ENCODE measurements at places on chromosomes 7 and 10.

DNA sequence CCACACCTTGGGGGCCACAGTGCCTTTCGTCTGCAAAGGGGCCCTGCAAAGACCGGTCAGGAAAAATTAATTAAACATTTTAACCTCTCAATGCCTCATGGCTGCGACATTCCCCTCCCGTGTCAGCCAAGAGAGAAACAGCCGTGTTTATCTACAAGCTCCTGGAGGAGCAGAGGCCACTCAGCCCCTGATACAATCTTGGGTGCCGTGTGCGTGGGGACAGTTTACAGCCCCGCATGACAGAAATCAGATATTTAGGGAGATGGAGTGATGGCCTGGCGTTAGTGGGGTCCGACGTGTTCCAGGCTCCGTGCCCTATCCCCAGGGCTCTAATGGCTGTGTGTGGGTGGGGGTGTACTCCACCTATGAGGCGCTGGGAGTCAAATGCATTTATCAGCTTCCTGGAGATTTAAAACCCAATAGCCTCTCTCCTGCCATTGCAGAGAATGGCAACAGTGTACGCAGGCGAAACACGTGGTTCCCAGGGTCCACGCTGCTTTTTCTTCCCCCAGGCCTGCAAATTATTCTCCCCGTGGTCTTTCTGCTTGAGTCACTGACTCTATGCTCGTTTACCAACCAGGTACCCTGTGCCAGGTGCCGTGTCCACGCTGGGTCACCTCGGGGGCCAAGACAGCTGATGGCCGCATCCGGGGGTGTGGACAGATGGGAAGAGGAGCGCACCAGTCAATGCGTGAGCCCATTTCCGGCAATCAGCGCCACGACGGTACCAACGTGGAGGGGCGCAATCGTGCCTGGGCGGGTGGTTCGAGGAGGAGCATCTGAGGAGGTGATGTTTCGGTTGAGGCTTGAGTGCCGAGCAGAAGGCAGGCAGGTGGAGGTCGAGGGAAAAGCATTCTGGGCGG lies 26.6 kb upstream of the PSMG3 start:
- no peak for DNase-seq

GRCh38 chr7:75878312-75878768 lies 494 bp upstream of the RHBDD2 start:
- no peak for DNase-seq

DNA sequence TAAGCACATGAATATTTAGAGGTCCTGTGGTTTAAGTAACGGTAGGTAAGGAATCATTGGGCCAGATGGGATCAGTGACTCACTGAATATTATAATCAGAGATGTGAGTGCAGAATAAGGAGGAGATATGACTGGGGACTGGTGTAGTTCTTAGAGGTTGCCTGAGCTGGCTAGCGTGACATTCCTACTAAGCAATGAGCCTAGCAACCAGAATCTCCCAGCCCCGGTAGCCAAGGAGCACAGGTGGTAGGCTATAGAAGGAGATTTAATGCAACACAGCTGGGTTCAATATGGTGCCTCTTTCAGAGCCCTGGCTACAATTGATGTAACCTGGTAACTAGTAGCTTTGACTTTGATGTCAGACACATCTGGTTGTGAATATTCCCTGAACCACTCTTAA lies 641.6 kb downstream of the AUTS2 start:
- no peak for DNase-seq

DNA sequence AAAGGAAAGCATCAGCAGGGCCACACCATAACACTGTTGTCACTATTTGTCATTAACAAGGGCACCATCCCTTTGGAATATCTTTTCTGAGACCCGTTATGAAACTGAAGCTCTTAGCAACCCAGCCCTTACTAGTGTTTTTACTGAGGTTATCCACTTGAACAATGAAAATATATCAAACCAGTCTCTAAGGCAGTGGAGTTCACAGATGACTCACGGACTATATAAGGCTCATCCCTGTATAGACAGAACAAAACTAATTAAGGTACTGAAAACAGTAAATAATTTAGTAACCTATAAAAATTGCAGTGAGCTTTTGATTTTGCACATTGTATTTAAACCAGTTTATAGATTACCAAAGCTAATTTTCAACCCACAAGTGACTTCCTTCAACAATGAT lies 196.0 kb downstream of the ELAPOR2 start:
- DNase-seq = no peak

DNA sequence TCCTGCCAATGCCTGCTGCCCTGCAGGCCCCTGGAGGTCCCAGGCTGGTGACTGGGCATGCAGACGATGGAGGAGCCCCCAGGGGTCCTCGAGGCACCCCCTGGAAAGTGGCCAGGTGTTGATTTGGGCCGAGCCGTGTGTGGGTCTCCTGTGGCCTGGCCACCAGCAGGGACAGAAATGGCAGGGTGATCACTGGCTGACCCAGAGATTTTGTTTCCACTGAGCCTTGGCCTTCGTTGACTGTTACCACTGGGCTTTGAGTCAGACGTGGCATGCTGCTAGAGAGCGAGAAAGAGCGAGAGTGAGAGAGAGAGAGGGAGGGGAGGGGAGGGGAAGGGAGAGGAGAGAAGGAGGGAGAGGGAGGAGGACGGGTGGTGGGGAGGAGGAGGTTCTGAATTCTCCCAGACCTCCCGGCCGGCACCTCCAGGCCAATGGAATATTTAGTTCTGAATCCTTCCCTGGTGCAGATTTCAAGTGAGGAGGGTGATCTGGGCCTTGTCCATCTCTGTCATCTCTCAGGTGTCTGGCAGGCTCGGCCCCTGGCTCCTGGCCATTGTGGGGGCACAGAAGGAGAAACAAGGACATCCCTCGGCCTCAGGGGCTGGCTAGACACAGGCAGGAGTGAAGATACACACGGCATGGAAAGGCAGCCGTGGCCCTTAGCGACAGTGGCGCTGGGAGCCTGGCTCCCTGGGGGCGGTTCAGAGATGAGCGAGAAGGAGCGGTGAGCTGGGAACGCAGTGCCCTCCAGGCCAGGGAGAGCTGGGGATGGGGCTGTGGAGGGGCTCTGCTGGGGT lies 58.2 kb downstream of the GLRX3 start:
- DNase-seq = no peak

DNA sequence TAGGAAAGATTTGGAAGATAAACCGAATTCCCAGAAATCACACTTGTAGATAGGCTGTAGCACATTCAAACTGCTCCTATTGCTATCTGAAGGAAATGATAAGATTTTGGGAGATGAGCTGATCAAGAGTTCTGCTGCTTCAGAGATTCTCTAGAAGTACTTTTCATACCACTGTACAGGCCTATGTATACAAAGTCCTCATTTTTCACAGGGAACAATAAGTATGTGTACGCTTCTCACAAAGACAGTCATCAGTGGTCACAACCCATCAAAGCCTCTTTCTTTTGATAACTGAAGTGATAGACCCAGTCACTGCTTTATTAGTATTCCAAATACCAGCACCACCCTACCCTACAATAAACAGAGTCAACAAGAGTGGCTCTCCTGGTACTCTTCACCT lies 15.6 kb upstream of the SEPTIN7 start:
- no peak for DNase-seq

DNA sequence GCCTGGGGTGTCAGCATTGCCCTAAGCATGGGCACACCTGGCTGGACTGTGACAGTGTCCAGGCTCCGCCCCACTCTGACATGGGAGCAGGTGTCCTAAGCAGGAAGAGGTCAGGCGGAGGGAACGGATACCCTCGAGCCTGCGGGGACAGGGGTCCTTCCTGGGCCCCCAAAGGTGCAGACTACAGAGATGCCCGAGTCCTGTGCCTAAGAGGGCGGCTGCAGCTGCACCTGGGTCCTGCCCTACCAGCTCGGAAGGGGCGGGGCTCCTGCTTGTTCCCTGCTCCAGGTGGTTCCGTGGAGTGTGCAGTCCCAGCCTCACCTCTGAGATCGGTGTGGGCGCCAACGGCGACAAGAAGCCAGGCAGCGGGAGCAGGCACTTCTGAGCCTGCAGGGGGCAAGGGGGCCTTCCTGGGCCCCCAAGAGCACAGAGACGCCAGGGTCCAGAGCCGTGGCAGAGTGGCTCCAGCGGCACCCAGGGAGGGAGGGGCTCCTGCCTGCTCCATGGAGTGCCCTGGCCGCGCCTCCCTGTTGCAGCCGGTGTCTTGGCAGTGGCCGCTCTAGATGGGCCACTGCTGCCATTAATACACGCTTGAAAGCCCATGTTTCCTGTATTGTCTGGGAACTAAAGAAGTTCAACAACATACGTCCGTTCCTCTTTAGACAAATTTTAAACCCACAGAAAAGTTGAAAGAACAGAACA lies 64.5 kb upstream of the CACNA2D1 start:
- DNase-seq = no peak

DNA sequence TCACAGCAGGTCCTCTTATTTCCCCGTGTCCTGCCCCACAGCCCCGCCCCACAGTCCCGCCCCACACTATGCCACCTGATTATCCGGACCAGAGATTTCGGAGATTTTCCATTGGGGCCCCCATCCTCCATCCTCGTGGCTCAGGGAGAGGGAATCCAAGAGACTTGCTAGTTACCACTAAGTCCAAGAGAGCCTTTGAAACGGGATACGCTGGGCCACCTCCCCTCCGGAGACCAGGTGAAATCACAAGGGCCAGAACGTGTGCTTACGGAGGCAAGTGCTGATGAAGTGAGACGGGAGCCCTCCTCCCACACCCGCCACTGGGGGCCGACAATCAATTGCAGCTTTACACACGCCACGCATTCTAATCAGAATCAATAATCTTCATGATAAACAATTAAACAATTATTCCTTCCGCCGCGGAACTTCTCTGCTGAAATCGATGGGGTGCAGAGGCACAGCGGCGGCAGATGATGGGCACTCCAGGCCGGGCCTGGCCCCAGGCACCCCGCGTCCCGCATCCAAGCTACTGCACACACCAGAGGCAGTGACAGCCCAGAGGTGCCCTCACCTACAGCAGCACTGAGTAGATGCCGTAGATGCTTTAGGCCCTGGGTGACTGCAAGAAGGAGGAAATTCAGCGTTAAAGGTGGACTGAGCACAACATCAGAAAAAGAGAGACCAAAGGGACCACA lies 534.0 kb upstream of the FOXK1 start:
- DNase-seq = peak; percentile 79

DNA sequence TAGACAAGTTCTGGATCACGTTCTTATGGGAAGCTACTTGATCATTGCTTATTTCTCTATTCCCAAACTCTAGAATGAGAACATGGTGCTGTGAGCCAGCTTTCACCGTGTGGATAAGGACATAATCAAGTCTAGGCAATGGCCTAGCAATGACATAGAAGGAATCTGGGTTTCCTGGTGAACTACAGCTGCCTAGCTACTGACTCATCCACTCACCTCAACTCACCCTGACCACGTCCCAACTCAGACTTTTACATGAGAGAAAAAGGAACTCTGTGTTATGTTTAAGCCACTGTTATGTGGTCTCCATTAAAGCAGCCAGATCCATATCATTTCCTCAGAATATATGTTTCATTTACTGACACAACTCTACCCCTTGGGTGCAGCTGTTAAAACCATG lies 18.8 kb upstream of the MET start:
- DNase-seq = no peak

- no peak for DNase-seq
These were observed 53.8 kb upstream of the EGR2 start for GRCh38 chr10:62869958-62870357.

DNA sequence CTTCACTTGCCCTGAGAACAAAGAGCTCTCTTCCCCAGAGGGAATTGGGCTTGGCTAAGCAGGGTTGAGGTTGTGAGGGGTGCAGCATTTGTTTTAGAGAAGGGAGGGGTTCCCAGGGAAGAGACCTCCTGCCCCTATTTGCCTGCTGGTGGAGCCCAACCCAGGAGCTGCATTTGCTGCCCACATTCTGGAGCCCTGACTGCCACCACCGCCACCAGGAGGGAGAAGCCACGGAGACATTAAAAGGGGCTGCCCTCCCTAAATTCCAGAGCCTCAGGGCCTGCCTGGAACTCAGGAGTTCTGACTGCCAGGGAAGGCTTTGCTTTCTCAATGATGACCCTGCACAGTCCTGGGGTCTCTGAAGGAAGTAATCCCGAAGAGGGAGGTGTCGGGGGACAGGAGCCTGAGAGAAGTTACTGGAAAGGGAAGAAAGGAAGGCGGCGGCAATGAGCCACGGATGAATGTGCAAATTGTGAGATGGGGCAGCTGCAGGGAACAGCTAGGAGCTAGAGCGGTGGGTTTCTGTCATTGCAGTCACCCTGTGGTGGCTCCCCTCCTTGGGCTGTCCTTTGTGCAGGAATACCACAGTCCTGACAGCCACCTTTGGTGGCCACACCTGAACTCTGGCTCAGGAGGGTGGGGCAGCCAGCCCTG lies 51.3 kb downstream of the NEURL1 start:
- DNase-seq = no peak

GRCh38 chr7:155846156-155846555 lies 33.9 kb upstream of the SHH start:
- no peak for DNase-seq

DNA sequence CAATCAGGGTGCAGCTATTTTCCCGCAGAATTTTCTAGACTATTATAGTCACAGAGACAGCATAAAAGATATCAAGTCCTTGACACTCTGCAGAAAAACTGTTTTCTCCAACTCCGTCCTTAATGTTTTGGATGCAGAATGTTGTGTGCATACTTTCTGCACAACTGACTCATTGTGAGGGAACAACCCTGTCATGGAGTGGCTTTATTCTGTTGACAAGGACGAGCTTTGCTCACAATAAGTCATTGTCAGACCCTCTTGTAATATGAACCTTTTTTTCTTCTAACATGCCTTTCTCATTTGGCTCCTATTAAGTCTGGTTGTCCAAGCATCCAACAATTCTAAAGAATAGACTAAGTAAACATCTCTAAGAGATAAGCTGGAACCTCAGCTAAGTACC lies 17.3 kb downstream of the ABCB4 start:
- DNase-seq = no peak

GRCh38 chr7:158771213-158771834 lies 58.0 kb downstream of the ESYT2 start:
- DNase-seq = no peak

- DNase-seq = no peak
These were observed 288.5 kb downstream of the GRID1 start for GRCh38 chr10:86077871-86078638.

- DNase-seq = no peak
These were observed 167.6 kb downstream of the AMPH start for GRCh38 chr7:38463277-38464225.

DNA sequence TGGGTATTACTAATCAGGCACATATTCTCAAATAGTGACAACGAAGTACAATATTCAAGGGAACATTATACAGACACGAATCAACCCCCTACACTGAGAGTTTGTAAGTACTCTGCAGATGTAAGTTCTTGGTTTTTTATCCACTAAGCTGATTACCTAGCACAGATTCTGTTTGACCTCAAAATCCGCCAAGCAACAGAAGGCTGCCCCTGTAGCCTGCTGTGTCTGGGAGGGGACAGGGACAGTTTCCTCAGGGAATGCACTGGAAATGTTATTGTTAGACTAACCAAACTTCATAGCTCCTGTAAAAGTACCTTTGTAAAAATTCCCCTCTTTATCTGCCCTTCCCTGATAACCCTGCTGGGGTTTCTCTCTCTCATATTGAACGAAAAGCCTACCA lies 45.2 kb upstream of the ZRANB1 start:
- DNase-seq = no peak

GRCh38 chr10:59258890-59259289 lies 82.4 kb downstream of the PHYHIPL start:
- no peak for DNase-seq

- no peak for DNase-seq
These were observed 30.4 kb downstream of the DDC start for GRCh38 chr7:50534690-50535290.
